ENCODE measurements at places on chromosomes 3 and 15.
A peak's percentile ranks its signal among the peaks of the same experiment; 100 is the strongest.

- H3K27me3 ChIP-seq: no peaks in the 10 kb centered on the region
- no peak for DNase-seq
- H3K36me3 ChIP-seq: no peaks in the 10 kb centered on the region
- H3K4me3 ChIP-seq: no peak overlapping the region
These were observed 494.8 kb downstream of the SHQ1 start for GRCh38 chr3:72353236-72354128.

DNA sequence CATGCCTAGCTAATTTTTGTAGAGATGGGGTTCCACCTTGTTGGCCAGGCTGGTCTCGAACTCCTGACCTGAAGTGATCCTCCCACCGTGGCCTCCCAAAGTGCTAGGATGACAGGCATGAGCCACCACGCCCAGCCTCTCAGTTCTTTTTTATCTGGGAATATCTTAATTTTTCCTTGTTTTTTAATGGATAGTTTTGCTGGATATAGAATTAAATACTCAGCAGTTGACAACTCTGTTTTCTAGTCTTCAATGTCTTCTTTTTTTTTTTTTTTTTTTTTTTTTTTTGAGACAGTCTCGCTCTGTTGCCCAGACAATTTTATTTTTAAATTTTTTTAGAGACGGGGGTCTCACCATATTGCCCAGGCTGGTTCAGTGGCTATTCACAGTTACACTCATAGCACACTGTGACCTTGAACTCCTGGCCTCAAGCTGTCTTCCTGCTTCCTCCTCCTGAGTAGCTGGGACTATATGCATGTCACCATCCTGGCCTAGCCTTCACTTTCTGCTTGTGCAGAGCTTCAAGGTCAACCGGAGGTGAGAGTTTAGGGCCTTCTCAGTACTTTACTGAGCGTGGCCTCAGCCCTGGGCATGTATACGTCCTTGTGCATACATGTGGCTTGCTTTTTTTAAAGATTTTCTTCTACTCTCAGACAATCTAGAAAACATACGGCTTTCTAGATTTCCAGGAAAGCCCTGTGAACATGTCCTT is 120.5 kb downstream of the ZNF609 start:
- no peak for DNase-seq
- H3K36me3 ChIP-seq: peaks cover 28% of the 10 kb centered on the region
- peaks cover 4% of the 10 kb centered on the region for H3K4me1 ChIP-seq

GRCh38 chr15:33149919-33150318 is 44.6 kb downstream of the FMN1 start:
- H3K27ac ChIP-seq: no peak overlapping the region
- no peak for DNase-seq
- H3K27me3 ChIP-seq: no peaks in the 10 kb centered on the region
- H3K4me3 ChIP-seq: no peak overlapping the region

DNA sequence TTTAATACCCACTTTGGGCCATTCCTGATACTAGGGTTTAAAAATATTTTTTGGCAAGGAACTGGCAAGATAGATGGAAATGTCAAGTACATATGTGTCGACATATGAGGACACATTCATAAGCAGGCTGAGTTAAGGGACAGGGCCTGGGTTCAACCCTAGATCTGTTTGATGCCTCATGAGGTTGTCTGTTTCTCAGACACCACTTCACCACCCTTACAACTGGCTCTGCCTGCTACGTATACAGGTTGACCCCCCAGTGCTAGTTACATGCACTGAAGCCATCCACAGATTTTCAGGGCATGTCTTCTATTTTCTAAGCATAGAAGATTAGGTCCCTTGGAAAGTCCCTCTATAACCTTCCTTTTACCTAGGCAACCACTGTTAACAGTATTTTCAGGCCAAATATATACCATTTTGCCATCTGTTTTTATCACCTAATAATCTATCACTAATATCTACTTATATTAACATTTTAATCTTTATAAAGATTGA is 296.7 kb downstream of the PLCL2 start:
- no peak for DNase-seq
- H3K4me1 ChIP-seq: no peaks in the 10 kb centered on the region
- peaks cover 3% of the 10 kb centered on the region for H3K36me3 ChIP-seq
- H3K27ac ChIP-seq: no peak overlapping the region

DNA sequence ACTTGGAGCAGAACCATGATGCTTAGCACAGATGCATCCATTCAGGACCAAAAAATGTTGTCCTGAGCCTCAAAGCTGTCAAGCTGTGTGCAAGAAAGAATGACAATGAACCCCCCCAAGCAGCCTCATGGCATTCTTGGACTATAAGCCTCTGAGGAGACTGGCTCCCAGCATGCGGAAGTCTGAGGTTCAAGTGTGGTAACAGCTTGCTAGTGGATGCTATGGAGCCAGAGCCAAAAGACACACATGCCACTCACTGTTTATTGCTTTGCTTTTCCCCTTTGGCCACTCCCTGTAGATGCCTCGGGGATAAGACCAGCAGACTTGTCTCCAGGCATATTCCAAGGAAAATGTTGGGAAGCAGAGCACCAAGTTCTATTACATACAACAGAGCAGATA is 38.2 kb upstream of the SNRK start:
- H3K4me1 ChIP-seq: peaks cover 3% of the 10 kb centered on the region
- DNase-seq: no peak
- peaks cover 23% of the 10 kb centered on the region for H3K27me3 ChIP-seq
- H3K36me3 ChIP-seq: no peaks in the 10 kb centered on the region

GRCh38 chr3:101778385-101779046 is 495 bp upstream of the NXPE3 start:
- H3K4me1 ChIP-seq: peaks cover 15% of the 10 kb centered on the region
- H3K27ac ChIP-seq: peak overlapping the region; percentile 10
- peak overlapping the region; percentile 95 for H3K4me3 ChIP-seq
- peaks cover 2% of the 10 kb centered on the region for H3K36me3 ChIP-seq
- no peak for DNase-seq

GRCh38 chr3:134155446-134155845 is 95.2 kb downstream of the RYK start:
- no peak overlapping the region for H3K4me3 ChIP-seq
- H3K27me3 ChIP-seq: no peaks in the 10 kb centered on the region
- no peaks in the 10 kb centered on the region for H3K4me1 ChIP-seq

GRCh38 chr15:80275961-80276360 is 23.9 kb upstream of the CTXND1 start:
- peaks cover 7% of the 10 kb centered on the region for H3K4me1 ChIP-seq
- no peak overlapping the region for H3K4me3 ChIP-seq
- H3K27ac ChIP-seq: no peak overlapping the region
- H3K27me3 ChIP-seq: peaks cover 28% of the 10 kb centered on the region

DNA sequence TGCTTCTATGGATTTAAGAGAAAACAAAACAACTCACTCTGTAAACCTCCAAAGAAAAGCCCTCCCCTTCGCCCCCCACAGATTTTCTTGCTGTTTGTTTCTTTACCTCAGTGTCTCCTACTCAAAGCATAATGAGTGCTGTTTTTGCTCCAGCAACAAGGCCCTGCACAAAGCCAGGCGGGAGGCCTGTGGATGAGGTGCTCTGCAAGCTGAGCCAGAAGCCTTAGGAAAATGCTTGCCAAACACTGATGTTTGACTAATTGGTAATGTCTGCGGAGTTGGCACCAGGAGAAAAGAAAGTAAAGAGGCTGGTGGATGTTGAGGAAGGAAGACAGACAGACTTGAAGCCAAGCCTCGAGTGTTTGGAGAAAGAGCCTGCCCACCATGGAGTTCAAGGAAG is 99.7 kb downstream of the RARB start:
- no peaks in the 10 kb centered on the region for H3K27me3 ChIP-seq
- H3K27ac ChIP-seq: no peak overlapping the region
- peaks cover 37% of the 10 kb centered on the region for H3K36me3 ChIP-seq
- H3K4me1 ChIP-seq: peaks cover 20% of the 10 kb centered on the region
- no peak overlapping the region for H3K4me3 ChIP-seq

DNA sequence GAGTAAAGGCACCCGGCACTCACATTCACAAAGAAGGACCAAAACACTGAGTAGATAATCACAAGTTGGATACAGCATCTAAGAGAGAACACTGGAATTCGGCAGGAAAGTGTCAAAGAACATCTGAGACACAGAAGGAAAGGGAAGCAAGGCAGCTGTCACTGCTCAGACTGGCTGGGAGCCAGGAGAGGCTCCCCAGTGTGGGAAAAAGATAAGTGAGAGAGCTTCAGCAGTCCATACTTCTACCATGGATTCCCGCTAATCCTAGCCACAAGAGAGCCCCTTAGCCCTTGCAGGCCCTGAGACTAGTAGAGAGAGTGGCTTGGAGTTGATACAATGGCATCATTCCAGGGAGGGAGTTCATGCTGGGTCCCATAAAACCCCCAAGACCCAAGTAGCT is 36.7 kb upstream of the CP start:
- no peak overlapping the region for H3K27ac ChIP-seq
- H3K4me1 ChIP-seq: no peaks in the 10 kb centered on the region
- no peak overlapping the region for H3K4me3 ChIP-seq
- no peaks in the 10 kb centered on the region for H3K36me3 ChIP-seq
- no peak for DNase-seq

- peak within 1 kb of the TSS; percentile 84 for H3K4me3 ChIP-seq
- H3K27me3 ChIP-seq: peaks cover 85% of the 10 kb centered on the region
- DNase-seq: no peak
- peaks cover 12% of the 10 kb centered on the region for H3K4me1 ChIP-seq
- H3K27ac ChIP-seq: peak within 1 kb of the TSS; percentile 44
These were observed at the start of gene CADPS for GRCh38 chr3:62874711-62875557. Gene CADPS (minus strand): TSS chr3:62875416. CDS start chr3:62875029, 387 bp downstream.

- H3K27me3 ChIP-seq: no peaks in the 10 kb centered on the region
- DNase-seq: no peak
- H3K4me3 ChIP-seq: no peak overlapping the region
- no peaks in the 10 kb centered on the region for H3K4me1 ChIP-seq
- no peaks in the 10 kb centered on the region for H3K36me3 ChIP-seq
- H3K27ac ChIP-seq: no peak overlapping the region
These were observed 50.3 kb downstream of the MED12L start for GRCh38 chr3:151135541-151136337.

GRCh38 chr3:87370007-87370406 is 93.6 kb upstream of the POU1F1 start:
- H3K27ac ChIP-seq: no peak overlapping the region
- no peak overlapping the region for H3K4me3 ChIP-seq
- no peak for DNase-seq
- no peaks in the 10 kb centered on the region for H3K27me3 ChIP-seq
- H3K36me3 ChIP-seq: no peaks in the 10 kb centered on the region

DNA sequence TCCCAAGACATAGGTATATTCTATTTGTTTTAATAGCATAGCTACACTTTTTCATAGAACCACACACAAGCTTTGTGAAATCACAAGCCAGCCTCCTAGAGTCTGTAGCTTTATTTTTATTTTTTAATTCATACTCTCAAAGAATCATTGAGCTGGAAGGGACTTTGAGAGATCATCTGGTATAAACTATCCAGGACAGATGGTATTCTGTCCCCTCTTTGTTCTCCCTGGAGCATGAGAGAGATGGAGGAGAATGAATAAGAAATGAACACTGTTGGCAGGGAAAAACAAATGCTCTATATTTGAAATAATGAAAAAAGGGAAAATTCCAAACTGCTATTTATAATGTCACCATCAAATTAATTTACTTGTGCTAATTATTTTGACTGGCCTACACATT is 338.7 kb upstream of the IL12A start:
- DNase-seq: no peak
- H3K27me3 ChIP-seq: peaks cover 13% of the 10 kb centered on the region
- H3K4me3 ChIP-seq: no peak overlapping the region
- H3K4me1 ChIP-seq: no peaks in the 10 kb centered on the region
- no peaks in the 10 kb centered on the region for H3K36me3 ChIP-seq

- H3K27ac ChIP-seq: no peak overlapping the region
- no peak overlapping the region for H3K4me3 ChIP-seq
- peaks cover 16% of the 10 kb centered on the region for H3K4me1 ChIP-seq
- H3K27me3 ChIP-seq: no peaks in the 10 kb centered on the region
These were observed 8.3 kb downstream of the ARL13B start for GRCh38 chr3:93988283-93988682.

DNA sequence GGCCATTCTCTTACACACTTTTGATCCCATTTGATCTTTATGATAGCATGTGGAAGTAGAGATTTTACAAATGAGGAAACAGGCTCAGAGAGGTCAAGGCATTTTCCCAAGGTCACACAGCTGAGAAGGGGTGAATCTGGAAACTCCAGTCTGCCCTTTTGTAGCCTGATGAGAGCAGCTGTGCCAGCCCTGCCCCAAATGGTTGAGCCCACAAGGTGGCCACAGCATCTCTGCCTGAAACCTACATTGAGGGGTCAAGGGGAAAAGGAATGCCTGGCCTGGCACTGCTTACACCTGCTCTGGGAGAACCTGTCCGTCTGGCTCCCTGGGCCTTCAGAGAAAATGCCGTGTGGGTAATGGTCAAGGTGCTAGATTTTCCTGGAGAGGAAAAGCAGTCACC is 200.2 kb upstream of the LINGO1 start:
- no peak overlapping the region for H3K4me3 ChIP-seq
- H3K36me3 ChIP-seq: no peaks in the 10 kb centered on the region
- no peak for DNase-seq
- no peaks in the 10 kb centered on the region for H3K27me3 ChIP-seq

DNA sequence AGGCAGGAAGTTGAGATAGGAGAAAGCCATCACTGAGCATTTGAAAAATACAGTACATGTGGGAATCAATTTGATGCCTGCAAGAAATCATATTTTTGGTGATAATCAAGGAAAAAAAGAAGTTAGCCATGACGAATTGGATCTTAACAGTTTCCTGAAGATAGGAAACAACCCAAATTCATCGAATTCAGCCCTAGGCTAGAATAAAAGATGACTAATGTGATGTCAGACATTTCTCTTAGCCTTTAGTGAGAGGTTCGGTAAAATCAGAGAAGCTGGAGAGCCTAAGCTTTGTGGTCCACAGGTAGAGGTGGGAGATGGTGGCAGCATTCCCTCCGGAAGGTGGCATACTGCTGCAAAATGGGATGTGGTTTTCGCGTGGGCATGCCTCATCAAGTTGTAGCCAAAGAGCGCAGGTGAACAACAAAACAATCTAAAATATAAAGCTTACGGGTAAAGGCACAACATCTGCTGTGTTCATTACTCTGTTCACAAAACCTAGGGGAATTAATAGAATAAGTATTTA is 144.1 kb upstream of the ALCAM start:
- H3K4me3 ChIP-seq: no peak overlapping the region
- no peak overlapping the region for H3K27ac ChIP-seq
- no peaks in the 10 kb centered on the region for H3K36me3 ChIP-seq
- H3K4me1 ChIP-seq: no peaks in the 10 kb centered on the region

- no peaks in the 10 kb centered on the region for H3K36me3 ChIP-seq
- no peaks in the 10 kb centered on the region for H3K27me3 ChIP-seq
- no peak overlapping the region for H3K27ac ChIP-seq
- H3K4me1 ChIP-seq: no peaks in the 10 kb centered on the region
- H3K4me3 ChIP-seq: no peak overlapping the region
These were observed 275.0 kb downstream of the ZBTB20 start for GRCh38 chr3:114872050-114872449.
